ENCODE measurements at places on chromosomes 3 and 15.

GRCh38 chr15:48939648-48940047 lies 24.1 kb downstream of the SHC4 start:
- DNase-seq = no peak

GRCh38 chr15:85606738-85607137 lies 188.0 kb downstream of the KLHL25 start:
- no peak for DNase-seq

GRCh38 chr3:106823701-106824100 lies 553.5 kb upstream of the CCDC54 start:
- no peak for DNase-seq

DNA sequence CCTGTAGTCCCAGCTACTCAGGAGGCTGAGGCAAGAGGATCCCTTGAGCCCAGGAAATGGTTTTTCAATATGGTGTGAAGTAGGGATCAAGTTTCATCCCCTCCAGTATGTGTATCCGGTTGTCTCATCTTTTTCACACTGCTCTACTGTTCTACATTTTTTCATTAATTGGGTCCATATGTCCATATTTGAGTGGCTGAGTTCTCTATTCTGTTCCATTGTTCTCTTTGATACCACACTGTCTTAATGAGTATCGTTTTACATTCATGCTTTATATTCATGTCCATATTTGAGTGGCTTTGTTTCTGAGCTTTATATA lies 81.6 kb upstream of the LRRFIP2 start:
- no peak for DNase-seq

GRCh38 chr3:141538568-141539240 lies 51.9 kb downstream of the RASA2 start:
- DNase-seq = no peak

DNA sequence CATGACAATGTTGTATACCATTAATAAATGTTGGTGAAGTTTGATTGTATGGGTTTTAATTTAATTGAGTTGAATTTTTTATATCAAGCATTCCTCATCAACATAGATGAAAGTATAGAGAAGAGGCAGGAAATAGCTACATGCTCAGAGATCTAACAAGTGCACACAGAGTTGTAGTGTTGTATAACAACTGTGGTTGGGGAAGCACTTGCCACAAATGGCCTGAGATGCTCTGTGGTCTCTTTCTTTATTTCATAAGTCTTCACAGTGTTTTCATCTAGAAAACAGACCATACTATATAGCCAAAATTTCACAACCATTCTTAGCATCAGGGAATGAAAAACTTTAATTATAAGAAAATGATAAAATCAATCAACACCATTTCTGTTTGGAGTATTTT lies 682.6 kb upstream of the NECTIN3 start:
- no peak for DNase-seq

DNA sequence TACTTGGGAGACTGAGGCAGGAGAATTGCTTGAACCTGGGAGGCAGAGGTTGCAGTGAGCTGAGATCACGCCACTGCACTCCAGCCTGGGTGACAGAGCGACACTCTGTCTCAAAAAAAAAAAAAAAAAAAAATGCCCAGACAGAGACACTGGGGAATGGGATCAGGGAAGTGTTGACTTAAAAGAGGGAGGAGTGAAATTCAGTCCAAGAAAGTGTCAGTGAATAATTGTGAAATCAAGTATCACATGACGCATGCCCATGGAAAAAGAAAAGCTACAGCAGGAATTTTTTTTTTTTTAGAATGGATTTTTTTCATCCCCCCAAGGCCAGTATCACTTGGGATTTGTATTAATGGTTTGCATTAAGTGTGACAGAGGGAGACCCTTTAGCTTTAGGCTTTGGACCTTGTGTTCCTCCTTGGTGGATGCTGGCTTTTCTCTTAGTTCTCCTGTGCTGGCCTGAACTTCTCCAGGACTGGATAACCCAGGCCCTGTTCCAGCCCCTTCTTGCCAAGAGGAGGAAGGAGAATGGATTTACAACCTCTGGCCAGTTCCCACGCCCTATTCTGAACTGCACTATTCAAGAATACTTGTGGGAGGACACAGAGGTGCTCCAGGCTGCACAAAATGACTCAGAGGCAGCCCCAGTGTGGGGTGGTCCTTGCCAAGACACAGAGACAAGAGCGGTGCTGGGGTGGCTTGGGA lies 36.7 kb upstream of the ZNF774 start:
- DNase-seq = no peak

DNA sequence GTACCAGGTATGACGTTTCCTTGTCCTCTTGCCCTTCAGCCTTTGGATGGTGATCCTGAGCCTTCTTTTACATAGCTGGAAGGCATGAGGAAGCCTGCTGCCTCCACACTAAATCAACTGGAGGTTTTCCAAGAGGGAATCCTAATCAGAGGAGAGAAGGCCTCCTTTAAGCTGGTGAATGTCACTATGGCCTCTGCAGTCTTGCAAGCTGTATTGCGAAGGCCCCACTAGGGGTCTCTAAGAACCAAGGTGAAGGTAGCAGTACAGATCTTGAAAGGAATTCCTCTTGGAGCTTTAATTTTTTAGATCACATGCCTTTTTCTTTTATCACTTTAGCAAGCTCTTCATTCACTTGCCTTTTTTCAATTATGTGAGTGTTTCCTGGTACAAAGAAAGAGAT lies 119.2 kb downstream of the GHSR start:
- DNase-seq = no peak

GRCh38 chr3:46576-46975 lies 150.0 kb upstream of the CHL1 start:
- no peak for DNase-seq

- DNase-seq = no peak
Observed at GRCh38 chr3:34219556-34219955, 421.1 kb downstream of the PDCD6IP start.

DNA sequence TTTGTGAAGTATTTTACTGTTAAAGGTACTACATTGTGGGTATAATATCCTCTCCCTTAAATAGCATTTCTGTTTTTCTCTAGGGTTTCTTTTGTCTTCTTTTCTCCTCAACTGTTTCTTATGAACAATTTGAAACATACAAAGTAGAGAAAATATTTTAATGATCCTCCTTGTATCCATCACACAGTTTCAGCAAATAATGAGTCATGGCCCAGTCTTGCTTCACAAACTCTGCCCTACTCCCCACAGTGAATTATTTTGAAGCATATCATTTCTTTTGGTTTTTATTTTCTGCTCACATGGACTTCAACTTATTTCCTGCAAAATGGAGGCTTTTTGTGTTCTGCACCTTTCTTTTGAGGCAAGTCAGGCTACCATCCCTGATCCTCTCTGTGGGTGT lies 6.1 kb upstream of the SCAANT1 start:
- no peak for DNase-seq

GRCh38 chr3:43695443-43695842 lies 4.7 kb downstream of the ABHD5 start:
- no peak for DNase-seq

DNA sequence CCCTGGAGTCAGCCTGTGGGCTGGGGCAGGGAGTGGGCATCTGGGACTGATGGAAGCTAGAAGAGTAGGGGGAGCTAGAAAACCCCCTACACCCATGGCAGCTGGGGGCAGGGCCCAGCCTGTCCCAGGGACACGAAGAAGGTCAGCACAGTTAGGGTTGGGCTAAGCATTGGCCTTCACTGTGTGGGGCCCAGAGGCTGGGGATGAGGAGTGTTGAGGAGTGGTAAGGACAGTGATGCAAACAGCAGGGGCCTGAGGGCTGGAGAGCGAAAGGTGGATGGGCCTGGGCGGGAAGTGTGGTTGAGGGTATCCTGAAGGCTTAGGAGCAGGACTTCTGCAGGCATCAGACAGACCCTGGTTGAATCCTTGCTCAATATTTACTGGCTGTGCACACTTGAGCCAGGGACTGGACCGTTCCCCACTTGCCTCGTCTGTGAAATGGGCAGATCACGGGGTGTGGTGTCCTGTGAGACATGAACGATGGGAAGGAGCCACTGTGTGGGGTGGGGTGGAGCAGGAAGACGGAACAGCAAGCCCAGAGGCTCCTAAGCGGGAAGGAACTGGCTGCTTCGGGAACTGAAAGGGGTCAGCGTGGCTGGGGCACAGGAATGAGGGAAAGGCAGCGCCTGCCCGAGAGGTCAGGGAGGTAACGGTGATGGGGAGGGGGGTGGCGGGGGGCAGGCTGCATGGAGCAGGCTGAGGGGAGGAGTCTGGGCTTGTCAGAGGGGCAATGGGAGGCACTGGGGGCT lies 7.3 kb downstream of the PRKCD start:
- no peak for DNase-seq

DNA sequence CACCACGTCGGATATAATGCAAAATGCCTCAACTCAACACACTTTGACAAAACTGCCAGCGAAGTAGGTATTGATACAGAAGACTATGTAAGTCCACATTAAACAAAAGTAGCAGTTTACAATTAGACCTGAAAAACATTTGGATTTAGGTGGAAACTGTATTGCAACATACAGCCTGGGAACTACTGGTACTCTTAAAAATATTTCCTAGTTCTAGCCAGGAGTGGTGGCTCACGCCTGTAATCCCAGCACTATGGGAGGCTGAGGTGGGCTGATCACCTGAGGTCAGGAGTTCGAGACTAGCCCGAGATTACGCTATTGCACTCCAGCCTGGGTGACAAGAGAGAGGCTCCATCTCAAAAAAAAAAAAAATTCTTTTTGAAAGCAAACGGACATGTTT lies 246.2 kb downstream of the ZBTB20 start:
- DNase-seq = no peak

DNA sequence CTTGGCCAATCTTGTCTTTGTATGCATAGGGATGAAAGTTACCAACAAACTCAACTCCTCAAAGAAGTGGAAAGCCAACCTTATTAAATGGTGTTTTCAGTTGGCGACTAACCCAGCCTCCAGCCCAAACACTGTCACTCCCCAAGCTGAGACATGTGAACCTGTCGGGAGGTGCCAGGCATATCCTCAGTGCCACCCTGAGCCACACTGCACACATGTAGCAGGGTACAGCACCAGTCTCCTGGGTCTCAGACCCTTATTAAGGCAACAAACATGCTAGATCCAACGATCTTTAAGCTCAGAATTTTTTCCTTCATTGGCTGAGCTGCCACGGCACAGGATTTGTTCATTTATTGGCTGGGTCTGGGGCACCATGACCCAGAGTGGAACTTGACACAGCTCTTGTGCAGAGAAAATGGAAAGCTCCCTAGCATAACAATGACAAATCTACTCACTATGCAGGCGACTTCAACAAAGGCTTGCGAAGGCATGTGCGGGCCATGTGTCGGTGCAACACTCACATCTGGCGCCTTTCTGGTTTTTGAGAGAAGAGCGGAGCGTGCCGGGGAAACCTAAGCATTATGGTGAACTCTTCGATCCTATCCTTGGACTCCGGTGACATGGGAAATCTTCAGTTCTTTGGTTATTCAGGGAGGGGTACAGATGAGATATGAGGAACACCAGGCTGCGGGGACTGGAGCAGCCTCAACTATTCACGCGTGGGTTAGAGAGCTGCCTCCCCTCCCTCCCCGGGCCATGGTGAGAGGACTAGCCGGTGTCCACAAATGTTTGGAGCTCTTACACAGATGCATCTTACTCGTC lies 190.1 kb downstream of the FAM43A start:
- no peak for DNase-seq

DNA sequence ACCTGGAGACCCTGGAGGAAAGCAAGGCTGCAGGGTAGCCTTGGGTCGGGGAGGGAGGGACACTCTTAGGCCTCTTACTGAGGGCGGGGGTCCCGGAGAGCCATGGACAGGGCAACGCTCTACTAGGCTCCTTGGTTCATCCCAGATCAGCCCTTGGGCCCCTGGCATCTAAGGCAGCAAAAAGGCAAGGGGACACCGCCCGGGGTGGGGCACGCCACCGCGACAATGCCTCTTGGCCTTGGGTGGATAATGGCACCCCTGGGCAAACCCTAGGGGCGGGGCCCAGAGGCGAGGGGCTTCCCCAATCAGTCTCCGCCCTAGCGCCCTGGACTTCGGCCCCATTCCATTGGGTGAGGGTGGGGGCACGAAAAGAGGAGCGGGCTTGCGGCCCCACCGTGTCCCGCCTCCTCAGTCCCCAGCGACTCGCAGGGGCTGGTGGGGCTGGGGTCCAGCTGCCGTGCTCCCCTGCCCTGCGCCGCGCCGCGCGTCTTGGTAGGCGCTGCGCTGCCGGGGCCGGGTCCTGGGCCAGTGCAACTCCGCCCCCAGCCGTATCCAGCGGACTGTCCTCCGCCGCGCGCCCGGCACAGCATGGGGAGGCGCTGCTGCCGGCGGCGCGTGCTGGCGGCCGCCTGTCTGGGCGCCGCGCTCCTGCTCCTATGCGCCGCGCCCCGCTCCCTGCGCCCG lies at the start of gene CHST13:
TSS of gene CHST13 (plus strand) at position 411 of the 684 bp plus-strand sequence. CDS start at position 589, 178 bp downstream.
- DNase-seq = no peak

- no peak for DNase-seq
Observed at GRCh38 chr15:39558421-39558820, 22.5 kb upstream of the THBS1 start.

DNA sequence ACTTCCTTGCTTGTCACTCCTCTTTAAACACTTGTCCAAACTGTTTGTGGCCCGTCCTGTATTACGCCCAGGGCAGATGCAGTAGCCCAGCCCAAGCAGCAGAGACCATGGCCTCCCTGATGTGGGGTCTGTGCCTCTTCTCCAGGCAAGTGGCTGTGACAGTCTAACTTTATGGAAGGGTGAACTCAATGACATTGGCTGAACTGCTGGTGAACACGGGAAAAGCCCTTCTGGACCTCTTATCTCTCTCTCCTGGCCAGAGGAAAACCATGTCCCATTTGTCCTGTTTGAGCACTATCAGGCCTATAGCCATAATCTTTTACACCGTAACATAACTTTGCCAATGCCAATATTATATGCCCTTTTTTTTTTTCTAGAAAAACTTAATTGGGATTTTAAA lies 67.6 kb downstream of the SMAD3 start:
- no peak for DNase-seq

- no peak for DNase-seq
Observed at GRCh38 chr3:44000586-44000985, 241.1 kb upstream of the TOPAZ1 start.

DNA sequence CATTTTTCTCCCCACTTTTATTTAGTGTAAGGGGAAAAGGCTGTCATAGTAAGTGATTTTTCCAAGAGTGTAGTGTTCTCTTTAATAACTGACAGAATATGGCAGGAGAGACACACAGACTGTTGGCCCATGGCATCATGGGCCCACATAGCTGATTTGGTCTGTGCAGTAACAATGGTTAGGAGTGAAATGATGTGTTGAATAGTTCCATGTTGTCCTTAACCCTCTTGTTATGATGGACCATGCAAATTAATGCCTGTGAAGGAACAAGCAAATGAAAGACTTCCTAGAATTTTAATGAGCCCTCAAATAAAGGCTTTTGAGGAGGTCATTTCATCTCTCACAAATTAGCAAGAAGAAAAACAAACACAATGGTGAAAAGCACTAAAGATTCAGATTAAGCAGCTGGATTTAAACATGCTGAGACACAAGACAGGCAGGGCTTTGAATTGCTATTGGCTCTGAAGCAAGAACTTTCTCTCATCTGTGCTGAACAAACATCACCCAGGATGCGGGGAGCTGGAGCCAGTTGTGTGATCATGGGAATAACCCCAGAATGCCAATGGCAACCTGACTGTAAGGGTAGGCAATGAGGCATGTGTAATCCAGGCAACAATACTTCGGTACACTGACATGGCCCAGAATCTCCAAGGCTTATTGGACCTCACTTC lies 136.7 kb upstream of the VEPH1 start:
- no peak for DNase-seq

GRCh38 chr3:136075811-136076210 lies 110.3 kb downstream of the PPP2R3A start:
- no peak for DNase-seq
